ENCODE measurements at places on chromosomes 11 and 22.
A peak's percentile ranks its signal among the peaks of the same experiment; 100 is the strongest.

DNA sequence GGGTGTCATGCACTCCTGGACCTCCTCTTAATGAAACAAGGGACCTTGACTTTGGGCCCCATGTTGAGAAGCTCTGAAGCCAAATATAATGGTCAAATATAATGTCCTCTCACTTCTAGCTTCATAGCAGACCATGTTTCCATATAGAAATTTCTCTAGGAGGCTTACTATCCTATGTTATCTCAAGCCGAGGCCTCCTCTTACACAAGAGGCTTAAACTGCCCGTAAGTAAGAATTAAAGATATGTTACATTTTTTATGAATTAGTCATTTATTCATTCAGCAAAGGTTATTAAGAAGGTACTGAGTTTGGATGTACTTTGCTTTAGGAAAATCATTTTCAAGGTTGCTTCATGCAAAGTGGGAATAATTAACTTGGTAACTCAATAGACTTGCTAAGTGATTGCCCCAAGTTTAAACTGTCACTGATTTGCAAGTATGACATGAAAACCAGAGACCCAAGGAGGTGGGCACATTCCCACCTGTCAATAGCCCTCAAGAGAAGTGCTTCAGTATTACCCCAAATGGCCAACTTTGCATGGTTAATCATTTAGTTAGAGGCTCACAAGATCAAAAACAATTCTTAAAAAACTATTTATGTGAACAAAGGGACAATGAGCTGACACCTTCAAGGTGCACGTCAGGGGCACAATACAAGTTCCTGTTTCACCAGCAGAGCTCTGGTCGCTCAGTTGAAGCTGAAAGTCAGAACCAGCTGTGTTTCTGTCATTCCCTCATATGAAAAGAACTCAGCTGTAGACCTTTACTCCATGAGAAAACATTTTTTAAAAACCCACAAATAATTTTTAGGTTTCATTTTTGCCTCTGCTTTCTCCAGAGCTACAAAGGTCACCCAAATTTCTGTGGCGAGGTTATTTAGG lies 20.9 kb downstream of the BDNF start:
- no peak for DNase-seq

DNA sequence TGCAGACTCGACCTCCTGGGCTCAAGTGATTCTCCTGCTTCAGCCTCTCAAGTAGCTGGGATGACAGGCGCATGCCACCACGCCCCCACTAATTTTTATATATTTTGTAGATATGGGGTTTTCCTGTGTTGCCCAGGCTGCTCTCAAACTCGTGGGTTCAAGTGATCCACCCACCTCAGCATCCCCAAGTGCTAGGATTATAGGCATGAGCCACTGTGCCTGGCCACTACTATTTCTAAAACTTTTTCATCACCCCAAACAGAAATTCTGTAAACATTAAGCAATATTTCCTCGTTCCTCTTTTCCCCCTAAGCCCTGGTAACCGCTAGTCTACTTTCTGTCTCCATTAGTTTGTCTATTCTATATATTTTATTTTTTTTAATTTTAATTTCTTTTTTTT lies 9.0 kb upstream of the ATG16L2 start:
- no peak for DNase-seq

DNA sequence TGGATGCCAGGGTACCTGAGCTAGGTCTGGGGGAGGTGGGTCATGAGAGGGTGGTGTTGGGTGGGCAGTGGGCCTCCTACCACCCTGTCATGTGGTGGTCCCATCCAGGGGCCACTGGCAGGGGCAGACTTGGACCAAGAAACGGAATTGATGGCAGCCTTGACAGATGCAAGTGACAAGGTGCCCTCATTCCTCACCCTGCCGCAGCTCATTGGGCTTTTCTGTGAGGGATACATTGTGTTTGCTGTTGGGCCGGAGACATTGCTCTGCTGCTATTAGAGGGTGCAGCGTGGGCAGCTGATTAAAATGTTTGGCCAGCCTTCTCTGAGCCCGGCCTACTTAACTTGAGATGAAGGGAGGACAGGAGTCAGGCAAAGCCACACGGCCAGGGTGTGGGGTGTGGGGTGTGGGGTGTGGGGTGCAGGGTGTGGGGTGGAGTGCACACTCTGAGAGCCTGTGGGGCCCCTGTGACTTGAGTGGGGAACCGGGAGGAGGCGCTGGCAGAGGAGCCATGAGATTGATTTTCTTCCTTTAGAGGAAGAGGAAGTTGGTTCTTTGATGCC lies 351.5 kb downstream of the TBC1D22A start:
- no peak for DNase-seq

- DNase-seq = no peak
Measured at GRCh38 chr11:7019500-7020182, 505 bp downstream of the ZNF214 start.

DNA sequence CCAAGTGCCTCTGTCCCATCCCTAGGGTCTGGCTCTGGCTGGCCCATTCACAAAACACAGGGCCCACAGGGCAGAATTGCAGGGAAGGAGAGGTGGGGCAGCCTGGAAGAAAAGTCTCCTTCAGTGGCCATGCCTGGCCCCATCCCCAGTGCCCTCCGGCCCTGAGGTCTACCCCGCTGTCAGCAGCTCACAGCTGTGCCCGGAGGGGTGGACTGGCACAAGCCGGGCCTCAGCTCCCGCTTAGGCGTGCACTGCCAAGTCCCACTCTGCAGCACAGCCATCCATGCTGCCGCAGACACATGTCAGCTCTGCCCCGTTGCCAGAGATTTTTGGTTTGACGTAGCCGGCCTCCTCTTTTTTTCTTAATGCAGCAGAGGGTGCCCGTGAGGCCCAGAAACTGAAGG lies 3.9 kb upstream of the SCN2B start:
- DNase-seq = no peak

- DNase-seq = no peak
Measured at GRCh38 chr22:20305894-20306645, 13.8 kb downstream of the DGCR6L start.

- DNase-seq = no peak
Measured at GRCh38 chr11:30433831-30434230, 110.9 kb downstream of the ARL14EP start.

DNA sequence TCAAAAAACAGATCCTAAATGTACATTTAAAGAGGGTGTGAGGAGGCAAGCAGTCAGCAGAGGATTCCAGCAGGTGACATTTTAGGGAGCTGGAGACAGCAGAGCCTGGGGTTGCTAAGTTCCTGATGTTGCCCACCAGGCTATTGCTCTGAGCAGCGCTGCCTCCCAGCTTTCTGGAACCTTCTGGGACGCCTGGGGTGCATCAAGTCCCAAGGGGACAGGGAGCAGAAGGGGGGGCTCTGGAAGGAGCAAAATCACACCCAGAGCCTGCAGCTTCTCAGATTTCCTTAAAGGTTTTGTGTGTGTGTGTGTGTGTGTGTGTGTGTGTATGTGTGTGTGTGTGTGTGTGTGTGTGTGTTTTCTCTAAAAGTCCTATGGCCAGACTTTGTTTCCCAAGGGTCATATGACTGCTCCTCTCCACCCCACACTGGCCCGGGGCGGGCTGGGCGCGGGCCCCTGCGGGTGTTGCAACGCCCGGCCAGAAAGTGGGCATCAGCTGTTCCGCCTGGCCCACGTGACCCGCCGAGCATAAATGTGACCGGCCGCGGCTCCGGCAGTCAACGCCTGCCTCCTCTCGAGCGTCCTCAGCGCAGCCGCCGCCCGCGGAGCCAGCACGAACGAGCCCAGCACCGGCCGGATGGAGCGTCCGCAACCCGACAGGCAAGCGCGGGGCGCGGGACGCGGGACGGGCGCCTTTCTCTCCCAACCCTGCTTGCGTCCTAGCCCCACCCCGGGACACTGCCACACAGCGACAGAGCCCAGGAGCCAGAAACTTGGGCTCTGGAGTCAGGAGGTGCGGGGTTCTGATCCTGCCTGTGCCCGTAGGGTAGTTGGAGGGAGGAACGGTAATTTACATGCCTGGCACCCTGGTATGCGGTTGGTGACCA lies at the start of gene HMOX1:
Gene HMOX1, plus strand, starts transcription at position 560 of the 887 bp plus-strand sequence. Its CDS starts 78 bp downstream, at position 638.
- peak; percentile 58 for DNase-seq

DNA sequence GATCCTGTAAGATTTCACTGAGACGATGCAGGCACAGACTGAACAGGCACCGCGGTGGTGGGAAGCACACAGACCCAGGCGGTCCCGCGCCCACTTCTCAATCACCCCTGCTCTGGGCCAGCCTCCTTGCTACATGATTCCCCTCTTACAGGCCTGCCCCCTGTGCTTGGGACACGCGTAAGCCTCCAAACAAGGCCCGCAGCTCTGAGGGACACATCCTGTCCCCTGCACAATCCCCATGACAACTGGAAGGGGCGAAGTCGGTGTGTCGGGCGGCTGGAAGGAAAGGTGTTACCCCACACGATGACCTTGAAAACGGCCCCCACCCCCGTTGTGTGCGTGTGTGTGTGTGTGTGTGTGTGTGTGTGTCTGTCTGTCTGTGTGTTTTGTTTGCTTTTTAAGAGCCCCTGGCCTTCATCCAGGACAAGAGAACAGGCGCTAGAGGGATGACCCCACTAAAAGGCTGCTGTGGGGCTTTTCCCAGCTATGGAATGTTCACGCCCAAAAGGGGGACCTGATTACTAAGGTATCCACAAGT lies 13.1 kb downstream of the CELSR1 start:
- DNase-seq = no peak

DNA sequence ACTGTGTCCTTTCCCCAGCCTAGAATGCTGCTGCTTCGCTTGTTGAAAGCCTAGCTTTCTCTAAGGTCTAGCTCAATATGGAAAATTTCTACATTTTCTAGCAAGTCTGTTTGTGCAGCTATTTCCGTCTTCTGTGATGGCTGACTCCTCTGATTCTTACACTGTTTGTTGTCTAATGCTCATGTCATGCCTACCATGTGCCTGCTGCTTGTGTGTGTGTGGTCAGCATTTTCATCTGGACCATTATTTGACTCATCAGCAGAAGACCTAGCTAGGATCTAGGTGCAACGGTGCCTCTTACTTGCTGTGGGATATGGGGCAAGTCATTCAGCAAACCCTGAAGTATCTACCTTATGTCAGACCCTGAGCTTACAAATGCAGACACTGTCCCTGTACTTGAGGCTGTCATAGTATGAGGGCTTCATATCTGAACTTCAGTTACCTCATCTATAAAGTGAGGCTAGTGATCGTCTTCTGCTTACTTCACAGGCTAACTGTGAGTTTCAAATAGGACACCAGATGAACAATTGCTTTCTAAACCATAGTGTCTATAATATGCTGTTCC lies 86.5 kb upstream of the MYO18B start:
- no peak for DNase-seq

- DNase-seq = no peak
Measured at GRCh38 chr22:40423310-40423688, 52.9 kb downstream of the SGSM3 start.

GRCh38 chr11:123055191-123055901 lies 6.6 kb downstream of the HSPA8 start:
- DNase-seq = peak; percentile 34
